NCI-H2227 treated with DMSO at 0.1 percent for 48 hours (cell line): ENCODE measurements at places on chromosomes 6 and 20.

DNA sequence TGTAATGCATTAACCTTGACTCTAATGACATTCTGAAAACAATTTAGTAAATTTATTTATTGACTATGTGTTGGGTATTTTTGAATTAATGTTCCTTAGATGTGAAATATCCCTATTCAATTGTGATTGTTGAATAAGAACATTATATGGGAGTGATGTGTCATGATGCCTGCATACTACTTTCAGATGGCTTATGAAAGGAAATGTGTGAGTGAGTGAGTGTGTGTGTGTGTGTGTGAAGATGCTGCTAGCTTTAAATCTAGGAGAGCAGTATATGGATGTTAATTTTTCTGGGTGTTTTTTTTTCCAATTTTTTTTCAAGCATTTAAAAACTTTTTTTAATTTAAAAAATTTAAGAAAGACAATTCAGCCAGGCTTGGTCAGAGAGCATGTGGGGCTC, 32.5 kb upstream of the NT5E start:
- no peak for DNase-seq

DNA sequence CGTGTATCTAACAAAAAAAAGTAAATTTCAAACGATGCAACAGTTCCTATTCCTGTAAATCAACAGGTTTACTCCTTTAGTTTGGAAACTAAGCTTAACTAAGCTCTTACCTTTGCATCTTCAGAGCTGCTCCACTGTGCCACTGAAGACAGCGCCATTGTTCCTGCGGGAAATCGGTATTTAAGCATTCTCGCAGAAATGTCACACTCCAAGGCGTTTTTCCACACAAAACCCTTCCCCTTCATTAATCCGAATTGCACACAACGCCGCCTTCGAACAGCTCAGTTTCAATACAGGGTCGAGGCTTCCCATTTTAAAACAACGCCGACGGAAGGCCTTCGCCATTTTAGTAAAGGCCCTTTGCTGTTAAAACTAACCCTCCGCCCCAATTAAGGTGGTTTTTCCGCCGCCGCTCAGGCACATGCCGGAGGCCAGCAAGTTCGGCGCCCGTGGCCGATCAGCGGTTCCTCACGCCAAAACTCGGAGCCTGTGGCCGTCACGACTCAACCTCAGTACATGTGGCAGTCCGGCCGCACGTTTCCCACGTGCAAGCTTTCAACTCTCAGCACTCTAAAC, 35.4 kb upstream of the SYNCRIP start:
- no peak for DNase-seq

GRCh38 chr6:10315034-10315433, 99.8 kb downstream of the TFAP2A start:
- no peak for DNase-seq

GRCh38 chr6:90187437-90188121, 109.1 kb downstream of the BACH2 start:
- no peak for DNase-seq

- no peak for DNase-seq
These were observed 66.0 kb upstream of the CDH4 start for GRCh38 chr20:61185841-61186601.
